GM23338 (cell line): ENCODE measurements at places on chromosomes 6 and 20.

DNA sequence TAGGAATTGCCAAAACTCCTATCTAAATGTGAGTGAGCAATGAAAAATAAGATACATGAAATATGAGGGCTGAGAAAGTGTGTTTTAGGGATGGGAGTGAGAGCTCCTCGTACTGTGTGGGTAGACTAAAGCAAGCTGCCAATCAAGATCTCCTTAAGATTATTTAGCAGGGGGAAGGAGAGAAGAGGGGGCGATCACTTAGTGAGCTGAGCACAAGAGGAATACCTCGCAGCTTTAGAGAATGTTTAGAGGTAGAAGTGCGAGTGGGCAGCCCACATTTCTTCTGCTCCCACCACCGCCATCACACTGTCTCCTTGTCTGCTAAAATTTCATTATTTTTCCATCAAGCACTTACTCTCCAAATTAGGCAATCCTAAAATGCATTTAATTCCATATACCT lies 312.6 kb downstream of the ALDH8A1 start:
- DNase-seq: no peak

DNA sequence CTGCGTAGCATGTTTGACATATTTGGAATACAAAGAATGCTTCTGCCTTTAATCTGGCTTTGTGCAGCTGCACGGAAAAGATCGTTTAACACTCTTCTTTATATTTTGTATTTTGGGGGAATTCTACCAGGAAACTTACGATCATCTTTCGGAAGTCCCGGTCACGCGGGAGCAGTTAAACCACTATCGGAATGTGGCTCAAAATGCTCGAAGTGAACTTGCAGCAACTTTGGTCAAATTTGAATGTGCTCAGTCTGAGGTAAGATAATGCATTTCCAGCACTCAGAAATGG lies 42.3 kb downstream of the CCDC170 start:
- DNase-seq: no peak

DNA sequence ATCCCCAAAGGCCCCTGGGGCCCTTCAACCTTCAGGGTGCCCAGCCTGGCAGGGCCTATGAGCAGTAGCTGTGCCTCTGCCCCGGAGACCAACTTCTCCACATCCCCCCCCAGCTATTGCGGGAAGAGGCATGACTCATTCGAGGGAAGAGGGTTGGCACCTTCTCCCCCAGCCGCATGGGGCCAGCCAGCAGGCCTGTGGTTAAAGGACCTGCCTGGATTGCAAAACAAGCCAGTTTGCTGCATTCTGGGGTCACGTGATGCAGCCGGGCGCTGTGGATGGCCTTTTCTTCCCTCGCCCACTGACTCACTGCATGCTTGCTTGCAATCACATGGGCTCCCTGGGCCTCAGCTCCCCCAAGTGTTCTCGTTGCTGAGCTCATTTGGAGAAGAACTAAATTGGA lies 182.5 kb downstream of the MAFB start:
- DNase-seq: no peak

- DNase-seq: no peak
Observed at GRCh38 chr20:32440069-32440757, 82.1 kb downstream of the ASXL1 start.

GRCh38 chr20:40081653-40082052 lies 607.4 kb downstream of the MAFB start:
- DNase-seq: no peak
